ENCODE measurements at places on chromosomes 4 and X.
A peak's percentile ranks its signal among the peaks of the same experiment; 100 is the strongest.

- peak; percentile 11 for DNase-seq
Measured at GRCh38 chrX:21479695-21480270, 105.6 kb downstream of the CNKSR2 start.

DNA sequence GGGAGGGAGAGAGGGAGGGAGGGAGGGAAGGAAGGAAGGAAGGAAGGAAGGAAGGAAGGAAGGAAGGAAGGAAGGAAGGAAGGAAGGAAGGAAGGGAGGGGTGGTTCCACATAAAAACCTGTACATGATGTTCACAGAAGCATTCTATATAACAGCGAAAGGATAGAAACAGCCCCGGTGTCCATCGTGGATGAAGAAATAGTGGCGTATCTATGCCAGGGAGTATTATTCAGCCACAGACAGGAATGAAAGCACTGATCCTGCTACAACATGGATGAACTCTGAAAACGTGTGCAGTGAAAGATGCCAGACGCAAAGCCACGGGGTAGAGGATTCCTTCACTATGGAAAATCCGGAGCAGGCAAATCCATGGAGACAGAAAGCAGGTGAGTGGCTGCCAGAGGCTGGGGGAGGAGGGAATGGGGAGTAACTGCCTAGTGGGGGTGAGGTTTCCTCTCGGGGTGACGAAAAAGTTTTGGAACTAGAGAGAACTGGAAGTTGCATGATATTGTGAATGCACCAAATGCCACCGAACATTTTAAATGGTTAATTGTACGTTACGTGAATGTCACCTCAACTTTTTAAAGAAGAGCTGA, 92.2 kb downstream of the ABLIM2 start:
- no peak for DNase-seq

GRCh38 chr4:180827232-180828009, 1415.8 kb upstream of the TENM3 start:
- no peak for DNase-seq

DNA sequence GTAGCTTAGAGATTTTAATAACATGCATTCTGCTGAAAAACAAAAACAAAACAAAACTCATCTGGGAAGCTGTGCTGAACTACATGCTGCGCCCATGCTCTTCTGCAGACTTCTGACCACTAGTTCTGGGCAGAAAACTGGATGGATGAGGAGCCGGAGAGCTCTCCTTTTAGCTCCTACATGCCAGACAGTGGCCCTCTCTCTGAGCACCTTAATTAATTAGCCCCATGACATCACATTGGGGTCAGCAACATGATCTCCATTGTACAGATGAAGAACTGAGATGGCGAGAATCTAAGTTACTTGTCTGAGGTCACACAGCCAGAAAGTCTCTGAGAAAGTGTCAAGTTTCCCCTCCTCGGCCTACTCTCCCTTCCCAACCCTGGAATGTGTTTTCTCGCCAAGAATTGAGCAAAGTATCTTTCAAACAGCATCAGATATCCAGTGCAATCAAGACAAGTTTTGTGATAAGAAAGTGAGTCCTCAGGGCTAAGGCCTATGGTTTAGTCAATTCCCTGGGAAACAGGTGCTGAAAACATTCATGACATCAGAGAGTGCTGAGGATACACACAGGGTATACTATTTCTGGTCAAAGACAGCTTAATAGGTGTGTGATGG, 21.6 kb downstream of the SCD5 start:
- no peak for DNase-seq

- no peak for DNase-seq
Measured at GRCh38 chr4:104492183-104492771, 2.4 kb downstream of the CXXC4 start.

DNA sequence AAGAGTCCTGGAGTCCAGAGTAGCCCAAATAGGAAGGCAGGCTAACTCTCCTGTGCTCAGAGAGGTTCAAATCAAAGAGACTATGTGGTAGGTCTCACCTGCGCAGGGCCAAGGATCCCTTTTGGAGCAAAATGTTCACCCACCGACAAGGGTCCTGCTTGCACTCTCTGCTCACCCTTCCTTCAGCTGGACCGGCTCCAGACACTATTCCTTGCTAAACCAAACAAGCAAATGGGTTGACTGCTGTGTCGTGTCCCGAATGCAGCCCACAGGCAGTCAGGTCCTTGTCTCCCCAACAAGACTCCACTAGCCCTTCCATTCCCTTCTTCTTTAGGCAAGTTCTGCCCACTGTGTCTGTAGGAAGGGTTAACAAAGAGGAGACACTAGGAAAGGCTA, 760 bp downstream of the TRMT2B start:
- DNase-seq = no peak

GRCh38 chrX:18676470-18676869, 4.6 kb upstream of the RS1 start:
- no peak for DNase-seq

- no peak for DNase-seq
Measured at GRCh38 chr4:57048590-57049304, 61.4 kb downstream of the IGFBP7 start.

- no peak for DNase-seq
Measured at GRCh38 chrX:100643212-100643611, 787 bp upstream of the SRPX2 start.

DNA sequence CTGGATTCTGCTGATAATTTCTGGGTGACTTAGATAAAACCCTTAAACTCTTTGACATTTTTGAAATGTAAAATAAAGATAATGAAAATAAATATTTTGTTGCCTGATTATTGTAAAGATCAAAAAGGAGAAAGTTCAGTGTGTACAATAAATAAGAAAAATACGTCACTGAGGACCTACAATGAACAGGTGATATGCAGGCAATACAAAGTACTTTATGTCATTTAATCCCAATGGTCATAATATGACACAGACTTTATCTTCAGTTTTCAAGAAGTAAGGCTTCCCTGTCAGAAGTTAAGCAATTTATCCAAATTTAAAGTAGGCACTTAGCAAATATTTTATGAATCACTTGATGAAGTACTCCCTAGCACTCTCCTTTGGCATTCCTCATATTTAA, 532.8 kb downstream of the GBA3 start:
- DNase-seq = no peak

DNA sequence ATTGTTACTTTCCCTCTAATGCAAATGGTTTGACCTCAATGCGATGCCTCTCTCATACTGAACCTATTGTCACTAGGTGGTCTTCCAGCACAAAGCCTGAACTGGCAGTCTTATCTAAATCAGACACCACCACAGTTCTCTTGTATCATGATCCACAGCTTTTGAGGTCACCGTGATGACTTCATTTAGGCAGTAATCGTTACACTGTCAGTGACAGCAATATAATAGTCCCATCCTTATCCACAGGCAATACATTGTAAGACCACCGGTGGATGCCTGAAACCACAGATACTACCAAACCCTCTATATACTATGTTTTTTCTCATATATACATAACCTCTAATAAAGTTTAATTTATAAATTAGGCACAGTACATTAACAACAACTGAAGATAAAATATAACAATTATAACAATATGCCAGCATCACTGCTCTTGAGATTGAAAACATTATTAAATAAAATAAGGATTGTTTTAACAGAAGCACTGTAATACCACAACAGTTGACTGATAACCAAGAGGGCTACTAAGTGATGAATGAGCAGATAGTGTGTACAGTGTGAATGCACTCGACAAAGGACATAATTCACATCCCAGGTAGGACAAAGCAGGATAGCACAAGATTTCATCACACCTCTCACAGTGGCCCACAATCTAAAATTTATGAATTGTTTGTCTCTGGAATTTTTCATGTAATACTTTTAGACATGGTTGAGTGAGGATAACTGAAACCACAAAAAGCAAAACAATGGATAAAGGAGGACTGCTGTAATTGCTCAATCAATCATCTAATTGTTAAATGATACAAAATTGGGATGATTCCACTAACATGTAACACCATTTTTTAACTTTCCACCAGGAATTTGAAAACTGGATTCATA, 419.4 kb downstream of the CENPC start:
- DNase-seq = no peak

GRCh38 chrX:131801911-131802310, 221.2 kb upstream of the STK26 start:
- DNase-seq = no peak

All from germinal center (tissue), 1 donor.